ENCODE measurements at places on chromosomes 7 and 10.
A peak's percentile ranks its signal among the peaks of the same experiment; 100 is the strongest.

DNA sequence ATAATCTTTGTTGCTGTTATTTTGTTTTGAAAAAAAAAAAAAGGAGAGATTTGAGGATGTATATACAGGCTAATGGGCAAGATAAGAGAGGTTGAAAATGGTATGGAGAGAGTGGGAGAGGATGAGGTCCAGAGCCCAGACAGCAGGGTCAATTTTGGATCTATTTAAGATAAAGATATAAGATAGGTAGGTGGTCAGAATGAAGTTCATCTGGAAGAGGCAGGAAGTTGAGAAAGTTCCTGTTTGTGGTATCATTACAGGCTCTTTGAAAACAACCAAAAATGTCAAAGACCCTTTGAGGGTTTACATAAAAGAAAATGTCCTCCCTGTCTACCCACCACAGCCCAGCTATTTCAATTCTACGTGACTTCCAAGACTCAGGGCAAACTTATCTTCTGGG lies 7.5 kb downstream of the CEP41 start:
- DNase-seq, result no peak

DNA sequence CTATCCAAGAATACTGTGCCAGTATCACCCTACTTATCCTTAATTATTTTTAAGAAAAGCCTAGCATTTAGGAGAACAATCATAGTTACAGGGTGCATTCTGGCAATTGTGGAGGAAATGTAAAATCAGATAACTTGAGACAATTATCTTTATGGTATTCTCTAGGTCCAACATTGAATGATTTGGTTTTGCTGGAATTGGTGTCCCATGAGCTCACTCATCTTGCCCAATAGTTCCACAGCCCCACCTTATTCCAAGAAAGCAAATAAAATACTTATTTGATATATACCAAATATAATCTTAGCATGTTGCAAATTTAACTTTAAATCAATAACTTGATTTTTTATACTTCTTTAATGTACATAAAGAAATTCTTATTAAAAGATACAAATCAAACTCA lies 65.3 kb downstream of the DGKB start:
- no peak for DNase-seq

DNA sequence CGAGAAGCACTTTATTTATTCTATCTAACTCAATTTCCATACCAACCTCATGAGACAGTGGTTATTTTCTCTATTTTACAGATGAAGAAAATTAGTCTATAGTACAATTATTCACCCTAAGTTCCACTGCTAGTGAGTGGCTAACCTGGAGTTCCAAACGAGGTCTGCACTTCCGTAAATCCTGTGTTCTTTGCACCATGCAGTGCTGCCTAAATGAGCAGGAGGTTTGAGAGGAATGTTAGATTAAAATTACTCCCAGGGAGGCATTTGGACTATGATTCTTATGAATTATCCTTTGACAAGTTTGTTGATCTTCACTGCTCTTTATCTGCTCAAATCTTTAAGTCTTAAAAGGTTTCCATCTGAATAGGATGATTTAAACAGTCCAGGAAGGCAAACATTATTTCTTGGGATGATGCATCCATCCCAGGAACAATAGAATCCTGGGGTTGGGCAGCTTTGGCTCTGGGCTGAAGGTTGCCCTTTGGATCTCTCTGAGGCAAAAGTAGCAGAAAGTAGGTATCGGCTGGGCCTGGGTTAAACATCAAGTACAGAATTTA lies 400.8 kb downstream of the REEP3 start:
- no peak for DNase-seq

- DNase-seq, result no peak
Measured at GRCh38 chr7:116829041-116829440, 33.3 kb upstream of the CAPZA2 start.

DNA sequence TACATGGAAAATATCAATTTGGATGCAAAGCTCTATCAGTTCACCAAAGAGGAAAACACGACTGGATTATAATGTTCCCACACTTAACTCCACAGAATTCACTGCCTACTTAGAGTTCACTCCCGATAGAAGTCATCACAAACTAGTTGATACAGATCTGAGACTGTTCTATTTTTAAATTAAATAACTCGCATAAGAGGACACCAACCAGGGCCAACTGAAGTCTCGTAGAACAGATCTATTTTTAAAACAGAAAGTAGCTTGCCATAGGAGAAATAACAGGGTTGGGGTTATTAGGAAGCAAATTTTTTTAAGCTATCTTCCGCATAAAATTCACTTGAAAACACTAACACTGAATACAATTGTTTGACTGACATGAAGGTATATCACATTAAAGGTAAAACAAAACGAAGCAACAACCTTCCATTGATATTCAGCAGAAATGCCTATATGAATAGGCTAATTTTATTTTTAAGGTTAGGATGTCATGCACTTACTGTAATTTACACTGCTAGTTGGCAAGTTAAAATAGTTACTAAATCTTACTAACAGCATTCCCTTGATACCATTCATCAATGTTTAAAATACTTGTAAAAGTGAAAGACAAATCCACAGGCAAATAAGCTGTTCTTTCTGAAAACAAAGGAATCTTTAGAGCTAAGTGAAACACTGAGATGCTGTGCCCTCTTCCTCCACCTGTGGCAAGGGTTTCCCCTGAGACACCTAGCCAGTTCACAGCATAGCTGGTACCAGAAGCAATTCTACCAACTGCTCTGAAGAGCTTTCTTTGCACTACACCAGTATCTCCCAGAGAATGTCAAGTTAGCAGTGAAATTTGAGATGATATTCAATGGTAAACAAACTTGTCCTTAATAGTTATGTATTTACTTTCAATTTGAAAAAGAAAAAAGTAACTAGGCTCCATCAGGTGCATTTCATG lies 186.7 kb upstream of the ANK3 start:
- DNase-seq, result no peak

GRCh38 chr10:132388891-132389432 lies 8.0 kb upstream of the PWWP2B start:
- DNase-seq, result peak; percentile 64

- DNase-seq, result no peak
Measured at GRCh38 chr7:85565276-85565675, 378.4 kb upstream of the SEMA3D start.

DNA sequence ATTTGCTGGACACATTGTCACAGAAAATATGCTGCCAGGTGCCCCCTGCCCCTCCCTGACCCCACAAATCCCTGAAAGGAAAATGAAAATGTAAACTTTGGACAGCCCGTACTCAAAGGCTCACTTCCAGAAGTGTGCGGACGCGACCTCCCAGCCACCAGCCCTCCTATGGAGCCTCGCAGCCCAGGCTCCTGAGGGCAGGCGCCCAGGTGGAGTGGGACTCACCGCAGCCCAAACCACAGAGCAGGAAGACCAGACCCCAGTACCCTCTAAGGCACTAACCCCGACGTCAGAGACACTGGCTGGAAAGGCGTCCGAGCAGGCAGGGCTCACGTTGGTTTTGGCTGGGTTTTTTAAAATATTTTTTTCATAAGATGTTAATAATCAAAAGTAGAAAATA lies 57.3 kb downstream of the CSGALNACT2 start:
- peak; percentile 24 for DNase-seq

DNA sequence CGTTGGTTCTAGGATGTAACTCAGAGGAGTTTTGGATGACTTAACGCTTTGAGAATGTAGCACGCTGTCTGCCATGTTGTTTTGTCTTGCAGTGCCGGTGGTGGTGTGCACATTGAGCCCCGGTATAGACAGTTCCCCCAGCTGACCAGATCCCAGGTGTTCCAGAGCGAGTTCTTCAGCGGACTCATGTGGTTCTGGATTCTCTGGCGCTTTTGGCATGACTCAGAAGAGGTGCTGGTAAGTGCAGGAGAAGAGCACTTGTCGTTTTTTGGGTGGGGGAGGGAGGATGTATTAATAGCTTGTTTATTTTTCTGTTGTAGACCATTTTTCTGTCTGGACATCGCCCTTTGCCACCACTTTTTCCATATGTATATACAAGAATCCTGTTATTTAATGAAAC lies 6.3 kb downstream of the NDUFB2 start:
- no peak for DNase-seq

DNA sequence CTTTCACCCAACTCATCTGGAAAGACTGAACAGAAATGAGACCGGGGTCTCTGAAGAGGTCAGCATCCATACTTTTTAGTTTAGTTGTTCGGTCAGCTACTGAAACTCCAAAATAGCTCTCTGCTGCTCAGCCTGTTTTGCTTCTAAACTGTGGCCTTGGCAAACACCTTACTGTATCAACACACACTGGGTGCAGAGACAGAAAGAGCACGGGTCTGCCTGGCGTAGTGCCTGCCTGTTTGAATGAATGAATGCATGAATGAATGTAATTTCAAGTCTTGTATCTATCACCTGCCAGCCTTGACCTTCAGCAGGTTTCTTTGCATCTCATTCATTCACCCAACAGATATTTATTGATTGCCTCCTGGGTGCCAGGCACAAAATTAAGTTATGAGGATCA lies 98.4 kb downstream of the PLPP4 start:
- no peak for DNase-seq

- DNase-seq, result no peak
Measured at GRCh38 chr7:14626076-14626475, 276.5 kb downstream of the DGKB start.

GRCh38 chr10:128416231-128416630 lies 290.0 kb upstream of the MKI67 start:
- no peak for DNase-seq

- no peak for DNase-seq
Measured at GRCh38 chr7:69076566-69076965, 521.7 kb upstream of the AUTS2 start.

GRCh38 chr7:18902892-18903291 lies 214.5 kb downstream of the TWIST1 start:
- no peak for DNase-seq

DNA sequence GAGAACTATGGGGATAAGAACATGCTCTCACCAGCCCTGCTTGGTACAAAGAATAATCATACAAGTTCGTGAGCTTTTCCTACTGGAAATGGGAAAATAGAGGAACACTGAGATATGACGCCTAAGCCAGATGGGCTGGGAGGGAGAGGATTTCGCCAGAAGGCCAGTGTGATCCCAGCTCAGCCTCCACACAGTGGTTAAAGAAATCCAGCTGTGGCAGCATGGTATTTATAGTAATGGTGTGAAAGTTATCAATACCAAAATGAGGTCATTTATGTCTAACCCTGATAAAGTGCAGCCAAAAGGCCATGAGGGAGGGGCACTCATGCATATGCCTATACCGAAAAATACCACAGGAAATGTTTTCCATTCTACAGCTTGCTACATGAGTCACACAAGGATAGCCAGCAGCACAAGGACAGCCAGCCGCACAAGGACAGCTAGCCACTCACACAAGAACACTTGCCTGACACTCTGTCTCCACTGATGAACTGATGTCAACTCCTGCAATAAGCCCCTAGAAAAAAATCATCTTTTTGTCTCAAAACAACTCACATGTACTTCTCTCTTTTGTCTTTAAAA lies 49.4 kb downstream of the FRMPD2 start:
- DNase-seq, result no peak

- DNase-seq, result no peak
Measured at GRCh38 chr7:43553999-43554398, 28.9 kb upstream of the STK17A start.

DNA sequence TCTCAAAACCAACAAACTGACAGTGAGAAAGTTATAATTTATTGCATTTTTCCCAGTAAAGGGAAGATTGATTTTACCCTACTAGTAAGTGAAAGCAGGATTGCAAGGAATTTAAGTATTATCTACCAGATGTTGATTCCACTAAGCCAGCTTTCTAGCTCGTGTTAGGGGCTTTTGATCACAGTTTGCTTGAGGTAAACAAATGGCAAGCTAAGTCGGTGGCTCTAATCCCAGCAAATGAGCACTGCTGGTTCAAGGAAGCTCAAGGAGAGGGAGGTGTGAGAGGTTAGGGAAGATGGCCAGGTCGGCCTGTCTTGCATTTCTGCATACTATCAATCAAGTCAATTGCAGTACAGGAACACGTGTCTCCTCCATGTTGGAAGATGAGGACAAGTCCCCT lies 448.7 kb upstream of the POM121L12 start:
- DNase-seq, result no peak

DNA sequence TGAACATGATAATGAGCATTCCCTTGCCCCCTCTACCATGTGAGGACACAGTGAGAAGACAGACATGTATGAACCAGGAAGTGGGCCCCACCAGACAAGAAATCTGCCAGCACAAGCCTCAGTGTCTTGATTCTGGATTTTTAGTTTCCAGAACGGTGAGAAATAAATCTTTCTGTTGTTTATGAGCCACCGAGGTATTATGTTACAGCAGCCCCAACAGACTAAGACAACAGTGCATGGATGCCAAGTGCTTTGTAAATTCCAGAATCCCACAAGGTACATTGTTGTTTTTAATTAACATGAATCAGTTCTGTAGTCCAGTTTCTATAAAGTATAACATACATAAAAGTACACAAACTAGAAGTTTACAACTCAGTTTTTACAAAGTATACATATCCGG lies 162.2 kb downstream of the ARHGAP21 start:
- no peak for DNase-seq

- no peak for DNase-seq
Measured at GRCh38 chr10:85967594-85967993, 399.0 kb downstream of the GRID1 start.

Measured in RWPE2 (cell line).